ENCODE measurements at places on chromosomes 16 and 17.
A peak's percentile ranks its signal among the peaks of the same experiment; 100 is the strongest.

DNA sequence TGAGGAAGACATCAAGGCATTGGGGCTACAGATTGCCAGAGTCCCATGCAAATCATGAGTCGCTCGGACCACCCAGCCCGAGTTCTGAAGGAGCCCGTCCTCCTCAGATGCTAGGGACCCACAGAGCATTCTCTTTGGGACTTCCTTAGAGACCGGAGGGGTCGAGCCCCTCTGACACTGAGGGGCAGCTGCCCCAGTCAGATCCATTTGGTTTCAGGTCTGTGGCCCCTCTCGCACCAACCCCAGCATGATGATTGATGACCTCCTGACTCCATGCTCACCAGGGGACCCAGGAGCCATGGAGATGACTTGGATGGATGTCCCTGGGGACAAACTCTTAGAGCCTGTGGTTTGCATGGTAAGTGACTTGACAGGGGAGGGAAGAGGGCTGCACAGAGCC, 8.0 kb downstream of the PDF start:
- DNase-seq, result no peak

DNA sequence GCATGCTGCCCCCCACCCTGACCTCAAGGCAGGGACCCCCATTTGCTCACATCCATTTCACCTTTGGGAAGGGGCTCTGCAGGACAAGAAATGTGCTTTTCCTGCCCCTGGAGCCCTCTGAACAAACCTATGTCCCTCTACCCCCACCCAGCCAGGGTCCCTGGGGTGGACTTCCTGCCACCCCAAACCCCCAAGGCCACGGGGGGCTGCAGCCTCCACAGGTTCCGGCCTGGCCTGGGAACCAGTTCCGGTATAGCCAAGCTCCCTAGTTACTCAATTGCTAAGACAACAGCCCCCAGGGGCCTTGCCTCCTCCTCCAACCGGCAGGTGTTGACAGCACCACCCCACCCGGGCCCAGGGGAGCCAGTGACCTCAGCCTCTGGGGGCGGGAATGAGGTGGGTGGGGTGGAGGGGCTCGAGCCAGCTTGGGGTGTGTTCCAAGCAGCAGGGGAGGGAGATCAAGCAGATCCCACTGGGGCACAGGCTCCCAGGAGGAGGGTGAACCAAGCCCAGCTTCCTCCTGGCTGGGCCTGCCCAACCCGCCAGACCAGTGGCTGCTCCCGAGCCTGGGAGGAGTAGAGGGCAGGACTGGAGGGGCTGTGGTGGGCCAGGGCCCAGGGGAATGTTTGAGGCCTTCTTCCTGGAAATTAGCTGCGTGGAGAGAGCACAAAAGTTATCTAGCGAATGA, 6.6 kb downstream of the PNMT start:
- DNase-seq, result peak; percentile 45

DNA sequence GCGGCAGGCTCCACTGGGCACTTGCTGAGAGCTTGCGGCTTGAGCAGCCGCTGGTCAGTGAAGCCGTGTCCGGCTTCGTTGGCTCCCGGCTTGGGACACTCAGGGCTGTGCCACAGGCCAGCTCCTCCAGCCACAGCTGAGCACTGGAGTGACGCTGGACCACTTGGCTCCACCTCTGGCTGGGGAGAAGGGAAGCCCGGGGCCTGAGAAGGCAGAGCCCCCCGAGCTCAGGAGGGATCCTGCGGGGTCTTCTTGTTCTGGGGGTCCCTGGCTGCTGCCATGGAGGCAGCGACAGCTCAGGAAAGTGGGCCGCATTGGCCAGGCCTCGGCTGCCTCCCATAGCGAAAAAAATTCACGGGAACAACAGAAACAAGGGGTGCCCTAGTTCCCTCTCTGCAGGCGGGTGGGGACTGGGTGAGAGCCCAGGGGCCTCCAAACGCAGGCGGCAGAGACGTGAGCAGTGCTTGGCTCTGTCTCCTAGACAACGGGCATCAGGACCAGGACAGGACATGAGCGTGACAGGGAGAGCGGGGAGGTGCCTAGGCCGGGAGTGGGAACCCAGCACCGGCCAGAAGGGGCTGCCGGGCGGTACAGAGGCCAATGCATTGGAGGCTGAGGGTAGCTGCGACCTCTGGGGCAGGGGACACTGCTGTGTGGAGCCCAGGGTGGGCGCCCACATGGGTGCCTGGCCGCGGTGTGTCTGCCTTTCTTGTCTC, 37.7 kb downstream of the SLC7A5 start:
- no peak for DNase-seq

- DNase-seq, result peak; percentile 98
Observed at GRCh38 chr17:38748149-38748891, at the start of gene PCGF2. PCGF2 (minus strand) TSS chr17:38748336; CDS start chr17:38740402, 7,934 bp downstream.

DNA sequence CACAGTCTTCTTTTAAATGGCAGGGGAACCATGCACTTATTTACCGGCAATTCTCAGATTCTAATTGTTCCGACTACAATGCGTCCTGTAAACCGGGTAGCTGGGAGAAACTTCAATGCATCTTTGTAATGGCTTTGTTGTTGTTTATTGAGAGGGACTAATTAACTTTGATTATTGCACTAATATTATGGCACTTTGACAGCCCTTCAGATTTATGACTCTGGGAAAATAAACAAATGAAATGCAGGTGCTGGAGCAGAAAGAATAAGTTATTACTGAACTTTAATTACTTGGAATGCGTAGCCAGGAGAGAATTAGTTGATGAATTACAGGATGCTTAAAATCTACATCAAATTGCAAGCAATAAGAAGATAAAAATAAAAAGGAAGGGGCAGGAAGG, 77.0 kb downstream of the WWOX start:
- DNase-seq, result no peak

- no peak for DNase-seq
Observed at GRCh38 chr16:69321080-69321479, 9.3 kb downstream of the PDF start.

- DNase-seq, result peak; percentile 75
Observed at GRCh38 chr16:89909777-89910716, 8.6 kb upstream of the MC1R start.

GRCh38 chr17:12040478-12040877, 19.8 kb downstream of the MAP2K4 start:
- DNase-seq, result no peak

DNA sequence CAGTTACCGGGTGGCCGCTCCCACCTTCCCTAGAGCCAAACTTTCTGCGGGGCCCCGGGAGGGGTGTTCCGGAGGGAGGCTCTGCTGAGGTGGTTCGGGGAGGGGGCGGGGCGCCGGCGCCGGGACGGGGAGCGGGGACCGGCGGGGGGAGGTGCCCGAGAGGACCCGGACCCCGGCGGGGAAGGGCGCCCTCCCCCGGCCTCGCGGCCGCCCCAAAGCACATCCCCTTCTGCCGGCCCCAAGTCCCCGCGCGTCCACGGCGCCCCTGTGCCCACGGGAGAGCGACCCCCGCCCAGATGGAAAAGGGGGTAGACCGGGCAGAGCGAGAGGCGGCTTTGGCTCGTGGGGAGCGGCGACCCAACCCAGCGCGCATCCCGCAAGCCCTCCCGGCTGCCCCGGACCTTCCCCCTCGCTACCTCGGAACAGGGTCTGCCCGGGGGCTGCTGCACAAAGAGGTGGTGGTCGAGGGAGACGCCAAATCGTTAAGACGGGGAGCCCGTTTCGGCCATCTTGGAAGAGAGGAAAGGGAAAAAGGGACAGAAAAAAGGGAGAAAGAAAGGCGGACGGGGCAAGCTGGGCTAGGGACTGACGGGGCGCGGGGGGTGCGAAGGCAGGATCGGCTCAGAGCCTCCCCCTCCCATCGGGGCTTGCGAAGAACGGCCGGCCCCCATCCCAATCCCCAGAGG, 530 bp downstream of the PCGF2 start:
- DNase-seq, result no peak

- DNase-seq, result no peak
Observed at GRCh38 chr17:37527249-37527851, 37.7 kb downstream of the DUSP14 start.

DNA sequence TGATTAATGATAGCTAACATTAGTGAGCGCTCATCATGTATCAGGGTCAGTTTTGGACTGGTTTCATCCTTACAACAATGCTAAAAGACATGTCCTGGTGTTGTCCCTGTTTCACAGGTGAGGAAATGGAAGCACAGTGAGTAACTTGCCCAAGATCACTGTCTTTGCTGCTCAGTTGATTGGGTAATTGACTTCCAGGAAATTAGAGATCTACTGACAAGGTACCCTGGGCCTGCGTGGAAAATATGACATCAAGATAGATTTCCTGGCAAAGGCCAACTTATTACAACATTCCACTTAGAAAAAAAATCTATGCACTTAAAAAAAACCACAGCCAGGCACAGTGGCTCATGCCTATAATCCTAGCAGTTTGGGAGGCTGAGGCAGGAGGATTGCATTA, 96.3 kb downstream of the CYLD start:
- no peak for DNase-seq

- DNase-seq, result no peak
Observed at GRCh38 chr17:7445619-7445968, 733 bp downstream of the CHRNB1 start.

GRCh38 chr17:1462164-1463112, 6.4 kb upstream of the CRK start:
- DNase-seq, result no peak

DNA sequence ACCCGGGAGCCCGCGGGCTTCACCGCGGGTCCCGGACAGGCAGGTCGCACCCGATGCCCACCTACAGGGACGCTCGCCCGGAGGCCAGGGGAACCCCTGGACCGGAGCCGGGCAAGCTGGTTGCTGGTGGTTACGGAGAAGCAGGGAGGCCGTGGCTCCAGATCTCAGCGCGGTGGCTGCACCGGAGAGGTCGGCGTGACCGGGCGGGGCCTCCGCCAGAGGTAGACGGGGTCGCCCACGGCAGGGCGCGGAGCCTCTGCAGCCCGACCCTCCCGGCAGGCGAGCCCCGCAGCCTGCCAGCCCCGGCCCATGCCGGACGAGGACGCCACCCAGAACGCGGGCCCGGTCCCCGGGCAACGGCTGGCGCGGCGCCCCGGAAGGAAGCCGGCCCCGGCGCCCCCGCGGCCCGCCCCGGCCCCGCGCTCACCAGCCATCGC, 341 bp downstream of the PCYT2 start:
- no peak for DNase-seq

- no peak for DNase-seq
Observed at GRCh38 chr16:7246578-7246977, 86.1 kb upstream of the RBFOX1 start.

GRCh38 chr17:40419559-40420331, 2.0 kb upstream of the TOP2A start:
- DNase-seq, result no peak
